D721Med (cell line): ENCODE measurements at places on chromosomes 5 and 9.

- DNase-seq: no peak
Measured at GRCh38 chr5:15510092-15510491, 10.1 kb downstream of the FBXL7 start.

GRCh38 chr9:114283551-114284111 is 39.3 kb upstream of the ORM1 start:
- no peak for DNase-seq

DNA sequence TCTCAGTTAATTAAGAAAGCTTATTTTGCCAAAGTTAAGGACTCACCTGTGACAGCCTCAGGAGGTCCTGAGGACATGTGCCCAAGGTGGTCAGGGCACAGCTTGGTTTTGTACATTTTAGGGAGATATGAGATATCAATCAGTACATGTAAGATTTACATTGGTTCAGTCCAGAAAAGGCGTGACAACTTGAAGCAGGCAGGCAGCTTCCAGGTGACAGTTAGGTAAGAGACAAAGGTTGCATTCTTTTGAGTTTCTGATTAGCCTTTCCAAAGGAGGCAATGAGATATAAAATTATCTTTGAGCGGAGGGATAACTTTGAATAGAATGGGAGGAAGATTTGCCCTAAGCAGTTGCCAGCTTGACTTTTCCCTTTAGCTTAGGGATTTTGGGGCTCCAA is 47.8 kb downstream of the SLC1A1 start:
- no peak for DNase-seq

GRCh38 chr9:84697509-84698114 is 28.1 kb downstream of the NTRK2 start:
- DNase-seq: no peak

- DNase-seq: no peak
Measured at GRCh38 chr5:5270161-5270560, 130.0 kb downstream of the ADAMTS16 start.

GRCh38 chr5:75051217-75051751 is 1.1 kb downstream of the GCNT4 start:
- no peak for DNase-seq

GRCh38 chr5:178377583-178378270 is 145.1 kb upstream of the PHYKPL start:
- no peak for DNase-seq

GRCh38 chr9:93984860-93985259 is 29.7 kb upstream of the BARX1 start:
- no peak for DNase-seq

DNA sequence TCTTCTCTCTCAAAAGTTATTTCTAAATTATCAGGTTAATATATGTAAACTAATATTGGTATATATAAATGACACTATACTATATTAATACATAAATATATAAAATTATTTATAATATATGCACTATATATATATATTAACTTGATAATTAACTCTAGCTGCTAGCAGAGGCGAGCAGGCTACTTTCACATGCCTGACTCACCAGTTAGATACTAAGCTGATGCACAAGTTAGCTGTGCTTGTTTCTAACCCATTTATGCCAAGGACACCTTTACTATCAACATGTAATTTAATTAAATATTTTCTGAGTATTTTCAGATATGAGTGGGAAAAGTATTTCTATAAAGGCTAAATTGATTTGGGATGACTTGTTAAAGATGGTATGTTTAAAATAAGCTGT is 70.1 kb downstream of the TRIO start:
- no peak for DNase-seq

DNA sequence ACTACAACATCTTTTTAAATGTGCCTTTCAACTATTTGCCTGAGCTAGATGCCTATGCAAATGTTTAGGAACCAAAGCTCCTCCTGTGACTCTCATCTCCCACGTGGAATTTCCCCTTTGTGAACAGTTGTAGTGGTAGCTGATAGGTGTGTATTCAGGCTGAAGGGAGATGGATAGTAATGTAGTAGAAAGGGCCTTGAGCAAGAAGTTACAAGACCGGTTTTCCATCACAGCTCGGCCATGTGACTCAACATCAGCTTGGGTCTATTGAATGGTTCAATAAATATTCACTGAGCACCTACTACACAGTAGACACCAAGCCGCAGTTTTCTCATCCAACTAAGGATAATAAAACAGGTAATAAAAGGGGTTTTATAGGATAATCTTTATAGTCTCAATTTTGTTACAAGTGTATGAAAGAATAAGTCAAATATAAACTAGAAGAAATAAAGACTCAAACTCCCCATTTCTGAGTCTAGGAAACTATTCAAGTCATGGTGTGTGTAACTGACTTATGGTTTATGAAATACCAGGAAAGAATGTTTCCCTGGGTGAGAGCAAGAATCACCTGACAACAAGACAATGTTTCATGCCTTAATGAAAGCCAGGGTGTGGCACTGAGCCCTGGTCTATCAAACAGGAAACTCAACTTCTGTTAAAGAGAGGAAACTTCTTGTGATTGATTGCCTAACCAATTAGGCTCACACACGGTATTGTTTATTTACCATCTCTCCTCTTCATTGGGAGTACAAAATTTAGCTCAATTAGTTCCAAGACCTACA is 187.1 kb upstream of the SPEF2 start:
- DNase-seq: no peak

GRCh38 chr5:13186177-13186576 is 758.3 kb downstream of the DNAH5 start:
- no peak for DNase-seq

GRCh38 chr9:93191354-93191660 is 7.4 kb downstream of the WNK2 start:
- DNase-seq: no peak

DNA sequence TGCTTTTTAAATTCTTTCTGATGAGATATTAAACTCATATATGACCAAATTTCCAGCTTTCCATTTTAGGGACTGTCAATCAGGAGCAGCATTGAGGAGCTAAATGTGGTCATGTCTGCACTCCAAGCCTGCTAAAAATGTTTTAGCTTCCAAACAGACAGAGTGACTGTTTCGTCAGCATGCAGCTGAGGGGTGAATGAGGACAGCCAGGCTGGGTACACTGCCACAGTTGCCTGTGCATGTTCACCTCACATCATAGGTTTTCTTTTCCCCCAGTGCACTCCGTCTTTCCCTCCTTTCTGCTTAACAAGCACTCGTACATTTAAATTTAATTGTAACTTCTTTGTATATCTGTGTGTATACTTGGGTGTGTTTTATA is 138.1 kb downstream of the ARRDC3 start:
- DNase-seq: no peak

DNA sequence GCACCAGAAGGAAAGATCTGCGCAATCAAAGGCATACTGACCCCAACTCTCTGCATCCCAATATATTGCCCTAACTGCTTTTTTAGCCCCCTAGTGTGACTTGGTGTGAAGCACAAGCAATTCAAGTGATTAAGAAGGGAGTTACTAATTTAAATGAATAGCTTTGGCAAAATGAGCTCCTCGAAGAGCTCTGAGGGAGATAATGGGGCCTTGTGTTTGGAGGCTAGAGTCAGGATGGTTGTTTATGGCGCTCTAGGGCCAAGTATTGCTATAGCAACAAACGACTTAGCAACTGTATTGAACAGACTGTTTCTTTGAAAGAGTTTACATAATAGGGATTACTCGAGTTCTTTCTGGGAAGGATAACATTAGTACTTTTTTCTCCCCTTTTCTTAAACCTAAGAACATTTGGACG is 11.5 kb upstream of the C5orf58 start:
- no peak for DNase-seq

GRCh38 chr5:32520356-32520755 is 65.0 kb upstream of the SUB1 start:
- no peak for DNase-seq

DNA sequence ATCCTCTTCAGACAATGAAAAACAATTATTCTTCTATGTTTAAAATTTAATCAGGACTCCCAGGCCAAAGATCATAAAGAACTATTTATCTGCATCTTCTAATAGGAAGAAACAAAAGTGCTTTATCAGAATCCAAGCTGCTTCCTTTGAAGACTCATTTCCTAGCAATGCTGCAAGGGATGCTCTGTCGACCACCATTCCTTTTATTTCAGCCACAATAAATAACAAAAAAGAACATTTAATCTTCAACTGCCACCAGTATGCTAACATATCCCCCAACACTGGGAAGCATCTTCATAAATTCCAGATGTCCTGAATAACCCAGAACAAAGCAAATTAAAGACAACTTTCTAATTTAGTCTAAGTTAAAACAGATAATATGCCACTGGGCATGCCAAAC is 68.7 kb downstream of the PKD2L2 start:
- no peak for DNase-seq

GRCh38 chr9:136674786-136675349 is 12.2 kb downstream of the EGFL7 start:
- no peak for DNase-seq

DNA sequence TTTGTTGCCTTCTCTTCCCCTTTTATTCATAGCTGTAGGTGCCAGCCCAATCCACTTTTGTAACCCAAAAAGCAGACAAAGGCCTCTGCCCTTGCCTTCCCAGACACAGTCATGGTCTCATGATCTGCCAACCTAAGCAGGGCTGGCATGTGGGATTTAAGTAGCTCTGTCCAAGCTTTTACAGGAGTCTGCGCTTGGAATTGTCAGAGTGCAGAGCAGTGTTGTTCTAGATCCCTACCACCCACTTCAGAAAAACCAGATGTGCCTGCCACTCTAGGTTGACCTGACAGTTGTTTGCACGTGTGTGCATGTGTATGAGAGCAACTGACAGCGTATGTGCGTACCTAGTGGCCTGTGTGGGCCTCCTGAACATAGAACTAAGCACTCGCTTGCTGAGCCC is 87.8 kb upstream of the SPRY4 start:
- no peak for DNase-seq

GRCh38 chr9:2639786-2640185 is 18.2 kb downstream of the VLDLR start:
- no peak for DNase-seq

DNA sequence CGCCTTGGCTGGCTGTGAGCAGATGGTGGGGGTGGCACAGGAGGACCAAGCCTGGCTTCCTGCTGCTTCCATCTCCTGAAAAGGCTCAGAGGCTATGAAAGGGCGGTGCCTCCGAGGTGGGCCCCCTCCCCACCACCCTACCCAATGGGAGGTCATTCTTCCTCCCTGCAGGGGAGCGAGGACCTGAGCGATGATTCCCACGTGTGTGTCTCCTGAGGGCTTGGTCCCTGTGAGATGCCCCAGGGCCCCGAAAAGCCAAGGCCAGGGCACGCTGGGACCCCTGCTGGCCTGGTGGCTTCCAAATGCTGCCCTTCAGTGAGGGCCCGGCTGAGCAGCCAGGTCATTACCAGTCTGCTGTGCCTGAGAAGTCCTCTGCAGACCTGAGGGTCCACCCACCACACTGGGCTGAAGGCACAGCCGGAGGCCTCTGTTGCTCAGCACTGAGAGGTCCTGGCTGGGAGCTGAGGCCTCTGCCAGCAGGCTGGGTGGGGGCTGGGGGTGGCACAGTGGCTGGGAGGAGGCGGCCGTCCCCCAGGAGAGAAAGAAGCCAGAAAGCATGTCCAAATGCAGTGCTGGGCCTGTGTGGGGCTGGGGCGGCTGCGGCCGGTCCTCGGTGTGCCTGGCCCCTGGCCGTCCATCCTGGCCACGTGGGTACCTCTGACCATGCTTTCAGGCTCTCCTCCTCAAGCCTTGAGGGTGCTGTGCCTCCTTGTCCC is 14.0 kb upstream of the SLC6A19 start:
- DNase-seq: no peak

DNA sequence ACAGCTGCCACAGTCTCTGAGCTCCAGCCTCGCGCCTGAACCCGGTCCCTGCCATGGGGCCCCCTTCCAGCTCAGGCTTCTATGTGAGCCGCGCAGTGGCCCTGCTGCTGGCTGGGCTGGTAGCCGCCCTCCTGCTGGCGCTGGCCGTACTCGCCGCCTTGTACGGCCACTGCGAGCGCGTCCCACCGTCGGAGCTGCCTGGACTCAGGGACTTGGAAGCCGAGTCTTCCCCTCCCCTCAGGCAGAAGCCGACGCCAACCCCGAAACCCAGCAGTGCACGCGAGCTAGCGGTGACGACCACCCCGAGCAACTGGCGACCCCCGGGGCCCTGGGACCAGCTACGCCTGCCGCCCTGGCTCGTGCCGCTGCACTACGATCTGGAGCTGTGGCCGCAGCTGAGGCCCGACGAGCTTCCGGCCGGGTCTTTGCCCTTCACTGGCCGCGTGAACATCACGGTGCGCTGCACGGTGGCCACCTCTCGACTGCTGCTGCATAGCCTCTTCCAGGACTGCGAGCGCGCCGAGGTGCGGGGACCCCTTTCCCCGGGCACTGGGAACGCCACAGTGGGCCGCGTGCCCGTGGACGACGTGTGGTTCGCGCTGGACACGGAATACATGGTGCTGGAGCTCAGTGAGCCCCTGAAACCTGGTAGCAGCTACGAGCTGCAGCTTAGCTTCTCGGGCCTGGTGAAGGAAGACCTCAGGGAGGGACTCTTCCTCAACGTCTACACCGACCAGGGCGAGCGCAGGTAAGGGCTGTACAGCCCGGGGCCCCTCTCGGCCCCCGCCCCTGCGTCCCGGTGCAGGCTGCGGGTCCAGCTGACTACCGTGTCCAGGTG is 509 bp downstream of the LVRN start:
- DNase-seq: no peak

DNA sequence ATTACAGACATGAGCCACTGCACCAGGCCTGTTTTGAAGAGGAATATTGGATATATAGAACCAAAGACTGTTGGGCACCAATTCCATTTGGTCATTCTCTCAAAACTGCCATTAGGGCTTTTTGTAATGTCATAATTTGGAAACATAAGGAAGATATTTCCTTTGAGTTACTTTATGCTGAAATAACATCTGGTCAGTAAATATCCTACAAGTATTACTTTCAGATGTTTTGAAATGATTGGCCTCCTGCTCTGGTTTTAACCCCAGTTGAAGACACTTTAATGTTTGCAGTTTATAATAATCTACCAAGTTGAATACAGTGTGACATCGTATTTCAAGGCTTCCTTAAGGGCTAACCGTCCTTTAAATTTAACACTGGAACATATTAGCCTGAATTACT is 33.6 kb downstream of the LRRTM2 start:
- no peak for DNase-seq

- no peak for DNase-seq
Measured at GRCh38 chr9:68851657-68852056, 146.6 kb downstream of the PIP5K1B start.

GRCh38 chr5:140259500-140259899 is 43.4 kb downstream of the PFDN1 start:
- no peak for DNase-seq

DNA sequence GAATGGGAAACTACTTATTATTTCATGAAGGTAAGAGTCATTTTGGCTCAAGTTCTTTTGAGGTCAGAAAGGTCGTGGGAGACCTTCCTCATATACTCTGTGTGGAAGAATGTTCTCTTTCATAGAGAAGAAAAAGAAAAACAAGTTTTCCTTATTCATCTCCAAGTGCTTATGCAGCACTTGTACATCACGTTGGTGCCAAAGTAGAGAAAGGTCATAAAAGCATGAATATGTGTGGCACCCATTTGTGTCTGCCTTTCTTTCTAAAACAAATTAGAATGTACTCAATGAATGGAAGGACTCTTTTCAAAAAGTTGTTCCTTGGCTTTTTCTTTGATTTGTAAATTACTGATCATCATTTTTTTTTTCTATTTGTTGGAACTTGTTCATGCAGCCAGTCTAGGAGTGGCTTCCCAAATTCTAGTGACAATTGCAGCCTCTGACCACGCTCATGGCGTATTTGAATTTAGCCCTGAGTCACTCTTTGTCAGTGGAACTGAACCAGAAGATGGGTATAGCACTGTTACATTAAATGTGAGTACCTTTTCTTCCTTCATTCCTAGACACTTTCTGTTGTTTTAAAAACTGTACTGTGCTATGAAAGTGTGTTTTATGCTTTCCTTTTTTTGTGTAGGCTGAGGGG is 122.4 kb downstream of the ADGRV1 start:
- no peak for DNase-seq
